ENCODE measurements at places on chromosomes 1 and 21. TPM values are rescaled to one million over a fixed set of nuclear protein-coding genes. Genes with fewer than 3 reads are reported as not detected.
A peak's percentile ranks its signal among the peaks of the same experiment; 100 is the strongest.

Gene CELA3B
- polyA plus RNA-seq: not detected

Gene CATSPER4
- polyA plus RNA-seq: 0.08 TPM

Gene ELAVL4
- polyA plus RNA-seq: 3.8 TPM

Gene HRNR
- polyA plus RNA-seq: 0.19 TPM

Gene SMIM1
- polyA plus RNA-seq: 13.8 TPM

Gene BSND
- 5.3 TPM for polyA plus RNA-seq

Gene HSD3B1
- not detected for polyA plus RNA-seq

Gene BEND5
- polyA plus RNA-seq: 25.7 TPM

Gene NBPF4
- polyA plus RNA-seq: not detected

Gene NEK7
- polyA plus RNA-seq: 63.3 TPM

Gene C1QTNF12
- polyA plus RNA-seq: 10.3 TPM

DNA sequence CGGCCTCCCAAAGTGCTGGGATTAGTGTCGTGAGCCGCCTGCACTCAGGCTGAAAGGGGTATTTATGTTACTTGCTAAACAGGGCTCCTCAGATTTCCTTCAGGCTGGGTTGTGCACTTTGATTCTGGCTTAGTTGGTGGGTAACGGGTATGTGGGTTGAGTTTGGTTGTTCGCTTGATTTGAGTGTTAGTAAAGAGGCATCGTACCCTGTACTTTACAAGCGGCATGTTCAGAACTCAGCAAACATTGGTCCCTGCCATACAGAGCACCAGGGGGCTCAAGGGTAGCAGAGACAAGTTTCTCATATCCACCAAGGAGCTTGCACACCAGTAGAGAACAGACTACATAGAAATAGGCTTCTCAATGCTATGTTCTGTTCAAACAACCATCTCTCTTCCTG is 147.8 kb downstream of the PGBD5 start:
- no peak for DNase-seq

DNA sequence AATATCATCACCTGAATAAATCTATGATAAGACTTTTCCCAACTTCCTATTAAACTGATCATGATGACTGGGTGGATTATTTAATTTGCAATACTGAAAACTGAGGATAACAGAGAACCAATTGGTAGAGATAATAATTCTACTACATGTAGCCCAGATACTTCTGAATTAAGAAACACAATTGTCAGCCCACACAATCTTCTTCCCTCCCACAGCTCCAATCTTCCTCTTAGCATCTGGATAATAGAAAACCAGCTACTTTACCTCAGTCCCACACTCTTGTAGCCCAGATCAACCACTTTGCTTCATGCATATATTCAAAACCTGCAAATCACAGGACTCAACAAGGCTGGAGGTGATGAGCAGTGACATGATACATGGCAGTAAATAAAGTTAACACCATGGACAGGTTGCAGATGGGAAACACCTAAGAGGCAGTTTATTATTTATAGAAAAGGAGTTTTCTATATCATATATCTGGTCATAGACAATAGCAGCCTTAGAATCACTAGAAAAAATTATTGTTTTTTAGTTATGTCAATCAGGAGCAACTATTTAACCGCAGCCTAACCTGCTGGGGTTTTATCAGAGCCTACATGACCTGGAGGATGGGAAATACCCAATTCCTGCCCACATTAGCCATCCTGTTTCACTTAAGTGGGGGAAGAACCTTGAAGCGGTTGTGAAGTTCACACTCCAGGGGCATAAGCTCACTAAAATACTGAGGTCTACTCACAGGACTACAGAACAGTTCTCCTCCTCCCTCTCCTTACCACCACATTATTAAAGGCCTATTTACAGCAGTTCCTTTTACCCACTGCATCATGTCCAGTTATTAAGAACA is 16.7 kb downstream of the FRRS1 start:
- no peak for DNase-seq

DNA sequence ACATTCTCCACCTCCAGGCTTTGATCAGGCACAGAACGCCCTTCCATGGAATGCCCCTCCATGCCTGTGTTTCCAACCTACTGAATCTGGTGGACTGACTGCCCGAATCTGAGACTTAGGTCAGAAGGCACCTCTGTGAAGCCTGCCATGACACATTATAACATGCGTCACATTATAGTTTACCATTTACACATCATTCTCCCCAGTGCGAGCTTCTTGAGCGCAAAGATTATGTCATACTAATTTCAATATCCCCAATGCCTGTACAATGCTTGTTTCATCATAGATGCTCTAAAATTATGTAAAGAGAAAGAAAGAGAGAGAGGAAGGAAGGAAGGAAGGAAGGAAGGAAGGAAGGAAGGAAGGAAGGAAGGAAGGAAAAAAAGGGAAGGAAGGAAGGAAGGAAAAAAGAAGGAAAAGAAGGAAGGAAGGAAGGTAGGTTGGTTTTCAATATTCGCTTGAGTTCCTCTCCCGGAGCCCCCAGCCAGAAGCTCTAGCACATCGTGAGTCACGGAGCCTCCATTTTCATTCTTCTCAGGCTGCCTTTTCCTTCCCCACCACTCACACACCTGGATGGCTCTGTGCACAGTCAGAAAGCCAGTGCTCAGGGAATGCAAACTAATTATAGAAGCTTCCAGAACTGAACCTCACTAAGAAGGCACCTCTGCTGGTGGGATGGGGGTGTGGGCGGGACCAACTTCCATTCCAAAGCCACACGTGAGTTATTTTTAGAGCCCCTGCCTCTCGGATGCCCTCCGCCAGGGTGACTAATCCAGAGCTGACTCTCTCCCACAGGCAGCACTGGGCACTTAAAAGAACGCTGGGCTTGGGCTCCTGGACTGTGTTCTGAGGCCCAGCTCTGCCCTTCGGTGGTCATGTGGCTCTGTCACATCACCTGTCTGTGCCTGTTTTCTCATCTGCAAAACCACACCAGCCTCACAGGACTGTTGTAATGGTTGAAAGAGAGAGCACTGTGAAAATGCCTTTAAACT is 27.4 kb downstream of the LAMB3 start:
- DNase-seq: no peak

DNA sequence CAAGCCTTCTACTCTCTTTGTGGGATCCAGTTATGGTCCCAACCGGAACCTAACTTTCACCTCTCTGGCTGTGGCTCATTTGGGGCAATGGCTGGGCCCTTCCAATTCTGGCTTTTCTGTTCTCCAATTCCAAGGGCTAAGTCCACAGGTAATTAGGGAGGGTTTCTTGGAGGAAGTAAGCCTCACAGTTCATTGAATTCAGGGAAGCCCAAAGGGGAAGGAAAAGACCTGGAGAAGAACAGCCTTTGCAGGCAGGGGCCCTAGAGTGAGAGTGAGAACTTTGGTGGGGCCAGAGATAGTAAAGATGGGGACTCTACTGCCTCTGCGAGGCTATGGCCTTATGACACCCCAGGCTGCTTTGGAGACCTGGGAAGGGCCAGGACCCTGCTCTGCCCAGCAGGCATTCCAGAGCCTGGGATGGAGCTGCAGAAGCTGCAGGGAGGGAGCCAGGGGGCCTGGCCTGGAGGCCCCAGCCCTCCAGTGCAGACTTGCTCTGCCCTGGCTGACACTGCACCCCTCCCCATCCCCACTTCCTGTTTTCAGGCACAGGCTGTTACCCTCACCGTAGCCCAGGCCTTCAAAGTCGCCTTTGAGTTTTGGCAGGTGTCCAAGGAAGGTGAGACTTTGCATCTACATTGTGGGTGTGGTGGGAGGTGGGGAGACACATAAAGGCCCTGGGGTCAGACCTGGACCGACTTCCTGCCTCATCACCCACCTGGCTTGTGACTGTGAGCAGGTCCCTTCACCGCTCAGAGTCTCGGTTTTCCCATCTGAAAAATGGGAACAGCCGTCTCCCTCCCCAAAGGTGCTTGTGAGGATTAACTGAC is 18.9 kb downstream of the LDLRAP1 start:
- DNase-seq: no peak

- no peak for DNase-seq
Observed at GRCh38 chr1:114896795-114897194, 42.1 kb downstream of the SYCP1 start.

GRCh38 chr1:215146240-215146975 is 63.9 kb downstream of the KCNK2 start:
- peak; percentile 16 for DNase-seq

- no peak for DNase-seq
Observed at GRCh38 chr1:155110826-155111225, 16.9 kb upstream of the EFNA1 start.

- no peak for DNase-seq
Observed at GRCh38 chr1:169106921-169107602, 572 bp downstream of the ATP1B1 start.

DNA sequence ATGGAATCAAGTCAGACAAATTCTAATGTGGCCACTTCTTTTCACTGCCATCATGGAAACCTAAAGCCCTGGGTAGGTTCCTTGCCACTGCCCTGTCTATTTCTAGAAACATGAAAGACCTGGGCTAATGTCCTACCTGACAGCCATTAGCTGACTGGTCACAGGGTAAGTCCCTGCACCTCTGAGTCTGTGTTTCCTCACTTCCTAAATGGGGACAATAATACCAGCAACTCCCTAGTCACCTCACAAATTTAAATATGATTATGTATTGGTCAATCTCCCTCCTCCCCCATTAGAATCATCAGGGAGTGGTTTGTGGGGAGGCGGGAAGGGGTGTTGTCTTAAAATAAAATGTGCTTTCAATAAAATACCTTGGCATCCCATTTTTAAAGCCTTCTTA is 2.2 kb downstream of the CREG1 start:
- DNase-seq: no peak

GRCh38 chr1:15848929-15849774 is 1.6 kb downstream of the SPEN start:
- DNase-seq: peak; percentile 85

GRCh38 chr1:35717911-35718476 is 690 bp downstream of the C1orf216 start:
- no peak for DNase-seq

DNA sequence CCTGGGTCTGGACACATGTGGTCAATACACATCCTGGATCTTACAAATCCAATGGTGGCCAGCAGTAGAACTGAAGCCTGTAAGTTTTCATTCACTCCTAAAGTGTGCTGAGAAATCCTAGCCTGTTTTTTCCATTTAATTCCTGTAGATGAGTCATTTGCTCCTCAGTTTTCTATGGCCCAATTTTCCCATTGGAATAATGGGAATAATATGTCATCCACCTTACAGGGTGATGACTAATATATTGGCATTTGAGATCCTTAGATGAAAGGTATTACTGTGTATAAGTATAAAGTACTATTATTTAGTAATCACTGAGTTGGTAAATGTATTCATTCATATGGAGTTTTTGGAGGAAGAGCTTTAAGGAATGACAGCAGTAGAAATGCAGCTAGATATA is 89.7 kb upstream of the ADAR start:
- DNase-seq: no peak

- no peak for DNase-seq
Observed at GRCh38 chr1:246176126-246177024, 330.7 kb downstream of the SMYD3 start.

DNA sequence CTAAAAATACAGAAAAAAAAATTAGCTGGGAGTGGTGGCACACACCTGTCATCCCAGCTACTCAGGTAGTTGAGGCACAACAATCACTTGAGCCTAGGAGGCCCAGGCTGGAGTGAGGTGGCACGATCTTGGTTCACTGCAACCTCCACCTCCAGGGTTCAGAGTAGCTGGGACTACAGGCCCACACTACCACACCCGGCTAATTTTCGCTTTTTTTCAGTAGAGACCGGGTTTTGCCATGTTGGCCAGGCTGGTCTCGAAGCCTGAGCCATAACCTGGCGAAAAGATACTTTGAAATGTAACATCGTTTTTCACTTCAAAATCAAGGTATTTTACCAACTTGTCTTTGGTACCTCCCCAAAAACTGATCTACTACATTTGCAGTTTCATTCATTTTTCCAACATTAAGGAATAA is 6.1 kb downstream of the GAS5 start:
- no peak for DNase-seq

GRCh38 chr21:28719723-28720122 is 273.0 kb downstream of the LTN1 start:
- no peak for DNase-seq

DNA sequence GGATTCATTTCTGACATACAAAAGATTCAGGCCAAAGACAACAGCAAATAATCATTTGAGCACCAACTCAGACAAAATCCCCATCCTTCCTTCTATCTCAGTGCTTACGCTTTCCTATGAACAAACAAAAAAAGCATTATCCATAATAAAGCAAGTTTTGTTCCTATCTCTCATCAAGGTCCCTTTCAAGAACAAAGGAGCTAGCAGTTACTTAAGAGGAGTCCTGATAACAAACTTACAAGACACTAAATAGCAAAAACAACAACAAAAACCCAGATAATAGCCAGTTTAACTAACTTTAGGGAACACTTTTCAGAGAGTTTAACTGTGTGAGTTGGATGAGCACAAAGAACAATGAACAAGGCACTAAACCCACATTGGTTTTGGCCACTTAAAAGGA is 10.5 kb downstream of the EVI5 start:
- no peak for DNase-seq

DNA sequence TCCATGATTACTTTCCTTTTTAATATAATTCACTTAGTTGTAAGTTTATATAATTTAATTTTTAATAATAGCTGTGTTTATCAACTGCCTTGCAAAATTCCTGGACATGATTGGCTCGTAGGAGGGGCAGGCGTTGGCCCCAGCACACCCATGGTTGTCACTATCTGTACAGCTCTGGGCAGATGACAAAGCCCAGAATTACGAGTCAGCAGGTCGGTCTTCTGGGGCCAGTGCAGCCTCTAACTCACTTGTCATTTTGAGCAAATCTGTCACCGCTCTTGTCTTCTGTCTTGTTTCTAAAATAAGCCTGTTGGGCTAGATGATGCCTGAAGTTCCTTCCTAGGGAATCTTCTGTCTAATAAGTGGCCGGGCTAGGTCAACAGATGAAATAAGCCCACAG is 21.4 kb upstream of the LRRC38 start:
- no peak for DNase-seq

- DNase-seq: no peak
Observed at GRCh38 chr1:215458104-215458503, 109.0 kb upstream of the KCTD3 start.

- DNase-seq: no peak
Observed at GRCh38 chr1:19645411-19646251, 1.5 kb downstream of the NBL1 start.

GRCh38 chr1:18505666-18506065 is 24.9 kb downstream of the KLHDC7A start:
- no peak for DNase-seq

DNA sequence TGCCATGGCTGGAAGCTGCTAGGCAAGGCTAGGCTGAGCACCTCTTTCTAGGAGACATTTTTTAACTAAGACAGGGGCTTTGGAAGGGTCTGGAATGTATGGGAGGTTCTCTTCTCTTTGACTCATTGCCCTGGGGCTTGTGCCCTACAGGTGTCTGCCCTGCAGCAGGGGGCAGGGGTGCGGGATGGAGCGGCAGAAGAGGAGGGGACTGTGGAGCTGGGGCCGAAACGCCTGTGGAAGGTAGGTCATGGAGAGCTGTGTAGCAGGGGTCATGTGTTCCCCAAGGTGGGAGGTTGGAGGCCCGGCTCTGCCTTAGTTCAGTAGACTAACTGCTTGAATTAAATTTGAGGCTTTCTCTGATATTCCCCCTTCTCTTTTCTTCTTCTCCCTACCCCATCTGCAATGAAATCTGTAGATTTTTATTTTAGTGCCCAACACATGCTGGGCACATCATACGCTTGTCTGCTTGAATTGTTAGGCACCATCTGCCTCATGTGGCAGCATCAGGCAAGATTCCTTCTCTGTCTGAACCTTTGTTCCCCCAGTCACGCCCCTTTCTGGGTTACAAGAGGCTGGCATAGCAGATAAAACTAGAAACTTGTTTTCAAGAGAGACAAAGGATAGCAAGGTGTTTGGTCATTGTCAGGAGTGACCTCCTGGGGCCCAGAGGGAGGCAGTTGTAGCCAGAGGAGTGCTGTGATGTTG is 18.4 kb downstream of the PPFIA4 start:
- DNase-seq: no peak
